ENCODE measurements at places on chromosomes 5 and 9. TPM values are rescaled to one million over a fixed set of nuclear protein-coding genes. Genes with fewer than 3 reads are reported as not detected.
A peak's percentile ranks its signal among the peaks of the same experiment; 100 is the strongest.

DNA sequence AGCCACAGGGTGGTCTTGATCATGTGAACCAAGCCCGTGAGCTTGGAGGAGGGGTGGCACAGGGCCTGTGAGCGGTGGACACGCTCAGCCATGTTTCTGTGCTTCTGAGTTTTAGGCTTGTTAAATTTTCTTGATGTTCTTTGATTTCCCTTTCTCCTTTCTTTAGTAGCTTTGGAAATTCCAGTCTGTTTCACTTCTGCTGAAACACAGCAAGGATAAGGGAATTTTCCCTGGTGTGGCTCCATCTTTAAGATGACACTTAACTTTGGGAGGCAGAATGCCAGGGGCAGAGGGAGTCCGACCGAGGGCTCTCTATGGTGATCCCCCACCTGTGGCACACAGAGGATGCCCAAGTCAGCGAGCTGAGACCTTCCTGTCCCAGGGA, 29.7 kb upstream of the BASP1 start:
- no peak for DNase-seq

IFNA17 gene
- total RNA-seq = not detected

GRCh38 chr9:101618698-101619097, 23.9 kb upstream of the PPP3R2 start:
- no peak for DNase-seq

- no peak for DNase-seq
Measured at GRCh38 chr9:84189904-84190303, 150.7 kb downstream of the SLC28A3 start.

- DNase-seq = no peak
Measured at GRCh38 chr5:38023371-38023770, 183.5 kb upstream of the GDNF start.

PALM2AKAP2 gene
- 120 TPM for total RNA-seq

GRCh38 chr9:132166599-132166998, 4.7 kb downstream of the NTNG2 start:
- DNase-seq = no peak

DNA sequence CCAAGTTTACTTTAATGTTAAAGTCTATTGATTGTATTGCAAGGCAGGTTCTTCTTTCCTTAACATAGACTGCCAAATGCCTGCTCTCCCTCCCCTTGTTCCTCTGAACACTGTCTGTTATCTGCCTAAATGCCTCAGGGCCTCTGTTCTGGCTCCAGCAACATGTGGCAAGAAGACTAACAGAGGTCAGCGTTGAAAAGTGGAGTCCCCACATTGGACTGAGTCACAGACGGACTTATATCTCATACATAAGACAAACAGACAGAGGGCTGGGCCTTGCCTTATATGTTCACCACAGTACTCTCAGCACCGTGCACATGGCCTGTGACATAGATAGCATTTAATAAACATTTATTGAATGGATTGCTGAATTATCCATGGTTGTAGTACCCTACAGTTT, 91.4 kb downstream of the TSSK1B start:
- no peak for DNase-seq

- no peak for DNase-seq
Measured at GRCh38 chr9:13139641-13140171, 139.8 kb downstream of the MPDZ start.

GRCh38 chr9:33714989-33715388, 80.4 kb upstream of the PRSS3 start:
- no peak for DNase-seq

DNA sequence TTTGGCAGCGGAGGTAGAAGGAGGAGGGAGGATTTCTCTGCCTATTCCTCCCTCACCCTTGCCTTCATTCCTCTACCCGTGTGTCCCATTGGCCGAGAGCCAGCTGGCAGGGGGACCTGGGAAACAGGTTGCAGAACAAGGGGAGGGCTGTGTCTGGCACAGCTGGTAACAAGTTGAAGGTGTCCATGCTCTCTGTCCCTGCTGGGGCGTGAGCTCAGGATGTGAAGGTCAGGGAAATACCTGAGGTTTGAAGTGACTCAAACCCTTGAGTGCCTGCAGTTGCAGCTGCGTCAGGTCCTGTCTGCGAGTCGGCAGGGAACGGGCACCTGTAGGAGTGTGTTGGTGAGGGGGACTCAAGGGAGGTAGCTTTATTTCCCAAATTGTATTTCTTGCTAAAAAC, 16.2 kb downstream of the MIGA2 start:
- no peak for DNase-seq

GRCh38 chr9:95506428-95506677, 10.4 kb downstream of the PTCH1 start:
- DNase-seq = no peak

DNA sequence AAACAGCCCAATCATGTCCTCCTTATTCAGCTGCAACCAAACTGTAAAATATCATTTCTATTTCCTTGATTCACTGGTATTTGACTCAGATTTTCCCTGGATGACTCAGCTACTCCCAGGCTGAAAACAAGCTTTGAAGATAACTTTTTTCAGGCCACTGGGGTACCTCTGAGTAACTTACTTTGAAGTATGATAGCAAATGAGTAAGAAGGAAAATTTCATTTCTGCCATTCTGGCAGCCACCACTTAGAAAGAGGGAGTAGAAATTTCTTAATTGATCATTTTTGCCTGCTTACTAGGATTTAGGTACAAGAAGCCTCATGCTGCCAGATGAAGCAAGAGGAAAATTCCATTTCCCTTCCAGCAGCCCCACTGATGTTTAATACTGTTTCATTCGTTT, 247.4 kb downstream of the PRELID2 start:
- no peak for DNase-seq

RLN1 gene
- total RNA-seq = not detected

PCDHA1 gene
- total RNA-seq = not detected

GRCh38 chr5:168415971-168416370, 70.3 kb upstream of the RARS1 start:
- no peak for DNase-seq

SPINK1 gene
- total RNA-seq = 3.7 TPM

DNA sequence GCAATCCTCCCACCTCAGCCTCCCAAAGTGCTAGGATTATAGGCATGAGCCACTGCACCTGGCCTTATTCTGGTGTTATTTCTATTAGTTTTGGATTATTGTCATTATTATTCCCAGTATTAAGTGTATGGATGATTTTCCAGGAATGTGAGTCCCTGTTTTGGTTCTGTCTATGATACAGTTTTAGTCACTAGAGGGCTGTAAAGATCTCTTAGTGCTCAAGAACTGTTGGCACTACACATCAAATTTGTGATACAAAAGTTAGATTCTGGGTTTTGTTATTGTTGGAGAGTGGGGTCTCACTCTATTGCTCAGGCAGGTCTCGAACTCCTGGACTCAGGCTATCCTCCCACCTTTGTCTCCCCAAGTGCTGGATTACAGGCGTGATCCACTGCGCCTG, 12.1 kb downstream of the CCL28 start:
- no peak for DNase-seq

CRB2 gene
- total RNA-seq = not detected

DNA sequence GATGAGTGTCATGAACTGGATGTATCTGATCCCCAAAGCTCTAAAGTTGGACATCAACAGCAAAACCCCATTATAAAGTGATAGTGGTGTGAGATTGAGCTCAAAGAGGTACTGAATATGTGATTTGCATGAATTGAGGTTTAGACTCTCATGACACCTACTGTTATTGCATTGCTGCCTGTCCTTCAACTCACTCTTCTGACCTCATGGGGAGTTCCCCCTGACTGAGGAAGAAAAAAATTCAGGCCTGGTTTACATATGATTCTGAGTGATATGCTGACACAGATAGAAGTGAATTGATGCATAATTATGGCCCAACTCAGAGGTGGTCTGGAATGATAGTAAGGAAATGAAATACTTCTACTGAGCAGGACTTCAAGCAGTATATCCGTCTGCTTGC, 76.2 kb upstream of the CHD1 start:
- no peak for DNase-seq

- DNase-seq = peak; percentile 82
Measured at GRCh38 chr5:180641566-180641900, 7.9 kb downstream of the FLT4 start.

DNA sequence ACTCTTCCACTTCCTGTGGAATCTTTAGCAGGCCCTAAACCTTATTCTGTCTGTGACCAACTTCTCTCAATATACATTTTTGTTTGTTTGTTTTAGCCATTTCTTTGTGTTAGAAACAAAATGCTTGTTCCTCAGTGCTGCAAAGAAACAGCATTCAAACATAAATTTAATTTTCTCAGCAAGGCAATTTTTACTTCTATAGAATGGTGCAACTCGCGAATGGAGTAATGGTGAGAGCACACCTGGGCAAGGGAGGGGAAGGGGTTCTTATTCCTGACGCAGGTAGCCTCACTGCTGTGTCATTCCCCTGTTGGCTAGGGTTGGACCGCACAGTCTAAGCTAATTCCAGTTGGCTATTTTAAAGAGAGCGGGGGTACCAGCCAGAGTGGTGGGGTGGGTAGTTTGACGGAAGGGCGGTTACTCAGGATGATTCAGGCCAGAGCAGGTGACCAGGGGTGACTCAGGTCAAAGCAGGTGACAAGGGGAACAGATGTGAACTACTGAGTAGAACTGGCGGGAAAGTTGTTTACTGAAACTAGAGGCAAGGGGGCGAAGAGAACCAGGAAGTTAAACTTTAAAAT, 21.4 kb downstream of the ZNF169 start:
- DNase-seq = no peak

- DNase-seq = no peak
Measured at GRCh38 chr5:44051591-44051990, 337.6 kb downstream of the FGF10 start.

DNA sequence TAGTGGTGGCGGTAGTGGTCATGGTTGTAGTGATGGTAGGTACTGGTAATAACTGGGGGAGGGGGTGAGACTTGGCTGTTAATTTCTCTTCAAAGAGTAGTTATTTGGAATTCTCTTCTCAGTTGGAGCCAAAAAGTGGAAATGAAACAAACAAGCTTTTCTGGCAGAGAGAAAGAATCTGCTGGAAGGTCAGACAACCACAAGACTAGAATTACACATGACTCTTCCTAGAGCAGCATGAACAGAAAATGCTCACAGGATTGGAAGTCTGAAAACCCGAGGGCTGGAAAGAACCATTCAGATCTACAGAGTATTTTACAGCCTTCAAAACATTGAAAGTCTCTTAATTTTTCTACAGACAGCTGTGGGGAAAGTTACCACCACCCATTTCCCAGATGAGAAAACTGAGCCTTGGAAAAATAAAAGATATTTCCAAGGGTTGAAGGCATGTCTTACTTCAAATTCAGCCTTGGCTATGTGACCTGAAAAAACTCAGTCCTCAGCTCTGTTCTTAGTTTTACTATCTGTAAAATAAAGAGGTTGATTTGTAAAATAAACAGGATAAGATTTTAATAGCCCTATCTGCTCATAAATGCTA, 42.9 kb upstream of the TRIM32 start:
- no peak for DNase-seq

ROR2 gene
- total RNA-seq = 9.5 TPM

- DNase-seq = no peak
Measured at GRCh38 chr5:81183811-81184748, 49.0 kb upstream of the CKMT2 start.

DNA sequence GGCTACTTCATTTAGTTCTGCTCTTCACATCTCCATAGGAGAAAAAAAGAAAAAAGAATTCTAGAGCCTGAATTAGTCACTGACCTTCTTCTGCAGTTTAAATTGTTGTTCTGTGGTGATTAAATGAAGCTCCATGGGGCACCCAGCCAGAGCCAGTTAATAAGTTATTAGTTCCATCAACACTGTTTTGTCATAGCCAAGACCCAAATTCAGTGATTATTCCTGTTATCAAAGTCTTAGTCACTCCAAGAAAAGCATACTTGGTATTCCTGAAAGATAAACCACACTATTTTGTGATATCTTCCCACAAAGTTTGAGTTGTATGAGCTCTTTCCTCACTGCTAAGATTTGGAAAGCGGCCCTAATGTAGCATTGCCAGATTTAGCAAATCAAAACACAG, 134.8 kb upstream of the RGMB start:
- DNase-seq = no peak

GRCh38 chr5:174139623-174140022, 94.1 kb downstream of the NSG2 start:
- DNase-seq = no peak

DNA sequence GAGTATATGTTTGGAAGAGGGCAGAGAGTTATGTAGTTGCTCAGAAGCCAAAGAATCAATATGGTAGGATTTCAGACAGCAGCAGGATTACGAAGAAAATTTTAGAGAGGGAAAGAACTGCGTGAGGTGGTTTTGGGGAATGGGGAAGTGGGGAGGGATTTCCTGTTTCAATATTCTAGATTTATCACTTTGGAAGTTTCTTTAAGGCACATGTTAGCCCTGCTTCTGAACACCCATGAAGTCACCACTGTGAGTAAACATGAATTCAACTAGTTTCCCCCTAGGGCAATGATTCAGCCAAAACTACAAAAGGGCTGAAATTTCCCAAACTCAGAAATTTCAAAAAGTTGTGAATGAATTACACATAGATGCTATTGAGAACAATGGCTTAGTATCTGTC, 132.2 kb downstream of the EBF1 start:
- DNase-seq = no peak

DNA sequence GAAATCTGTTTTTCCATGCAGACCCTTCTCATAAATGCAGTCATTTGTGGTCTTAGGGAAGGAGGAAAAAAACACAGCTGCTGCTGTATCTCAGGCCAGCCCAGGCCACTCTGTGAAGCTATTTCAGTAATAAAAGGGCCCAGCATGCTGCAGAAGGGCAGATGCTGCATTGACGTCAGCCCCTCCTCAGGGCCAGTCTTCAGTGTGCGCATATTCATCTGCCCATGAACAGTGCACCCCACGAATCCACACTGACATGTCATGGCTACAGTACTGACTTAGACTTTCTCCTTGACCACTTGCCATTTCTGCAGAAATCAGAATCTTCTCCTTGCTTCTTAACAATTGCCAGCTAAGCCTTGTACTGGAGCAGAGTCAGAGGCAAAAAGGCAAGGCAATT, 304.7 kb downstream of the GABRG2 start:
- no peak for DNase-seq

ANKRD55 gene
- not detected for total RNA-seq

DNA sequence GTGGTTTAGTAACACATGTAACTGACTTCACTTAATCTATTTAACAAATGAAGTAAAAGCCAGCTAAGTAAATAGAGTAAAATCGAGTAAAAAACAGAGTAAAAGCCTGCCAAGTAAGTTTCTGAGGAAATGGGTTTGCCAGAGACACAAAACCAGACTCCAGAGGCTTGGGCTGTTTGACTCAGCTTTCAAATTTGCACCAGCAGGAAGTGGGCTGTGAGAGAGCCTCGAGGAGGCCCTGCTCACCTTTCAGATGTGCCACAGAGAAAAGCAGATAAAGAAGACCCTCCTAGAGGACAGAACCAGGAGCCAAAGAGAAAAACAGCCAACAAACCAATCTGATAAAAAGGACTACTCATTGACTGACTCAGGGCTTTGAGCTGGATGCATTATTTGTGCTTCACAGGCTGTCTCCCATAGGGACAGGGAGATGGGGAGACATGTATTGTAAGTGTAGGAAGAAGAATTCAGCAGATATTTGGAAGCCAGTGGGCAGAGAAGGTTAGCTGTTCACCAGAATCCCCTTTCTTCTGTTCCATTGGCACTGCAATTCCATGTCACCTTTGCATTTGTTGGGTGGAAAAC, 14.4 kb upstream of the AMACR start:
- DNase-seq = no peak

All from mesenteric fat pad (tissue), 1 donor.